Panc1 (cell line): ENCODE measurements at places on chromosomes 3 and 15.

DNA sequence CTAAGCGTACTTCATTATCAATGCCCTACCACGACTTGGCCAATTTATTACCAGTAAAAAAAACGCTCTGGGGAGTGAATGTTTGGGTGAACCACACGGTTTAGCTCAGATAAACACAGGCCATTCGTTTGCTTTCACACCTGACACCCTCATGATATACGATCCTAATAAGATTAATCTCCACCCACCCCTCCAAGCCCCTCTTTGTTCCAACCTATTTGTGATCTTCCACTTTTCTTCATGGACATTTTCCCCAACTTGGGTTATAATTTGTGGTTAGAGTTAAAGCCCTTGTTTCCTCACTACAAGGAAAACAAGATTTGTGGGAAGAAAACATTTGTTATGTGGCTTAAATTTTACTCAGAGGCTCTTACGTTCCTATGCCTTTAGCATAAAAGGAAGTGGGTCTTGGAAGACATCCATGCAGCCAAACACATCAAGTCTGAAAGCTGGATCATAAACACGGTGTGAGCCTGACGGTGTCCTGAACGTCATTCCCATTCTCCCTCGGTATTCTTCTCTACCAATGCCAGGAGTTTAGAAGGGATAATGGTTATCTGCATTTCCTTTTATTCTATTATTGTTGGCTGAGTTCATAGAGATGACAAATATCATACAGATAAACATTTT, 518.9 kb downstream of the NR2F2 start:
- DNase-seq = no peak

GRCh38 chr3:78633626-78634025, 1134.2 kb downstream of the ROBO1 start:
- DNase-seq = no peak

DNA sequence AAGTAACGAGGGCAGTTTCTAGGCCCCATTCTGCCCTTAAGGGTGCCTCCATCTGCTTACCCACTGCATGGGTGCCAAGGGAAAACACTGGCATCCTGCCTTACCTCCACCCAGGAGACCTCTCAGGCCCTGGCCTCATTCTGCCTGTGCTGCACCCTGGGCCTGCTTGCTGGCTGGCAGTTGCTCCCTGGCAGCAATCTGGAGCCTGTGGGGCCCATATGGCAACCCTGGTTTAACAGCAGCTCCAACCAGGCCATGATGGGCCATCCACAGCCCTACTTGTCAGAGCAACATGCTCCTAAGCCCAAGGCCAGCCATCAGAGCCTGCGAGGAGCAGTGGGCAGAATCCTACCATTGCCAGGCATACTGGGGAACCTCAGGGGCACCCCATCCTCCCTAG, 3.7 kb downstream of the C3orf18 start:
- no peak for DNase-seq

DNA sequence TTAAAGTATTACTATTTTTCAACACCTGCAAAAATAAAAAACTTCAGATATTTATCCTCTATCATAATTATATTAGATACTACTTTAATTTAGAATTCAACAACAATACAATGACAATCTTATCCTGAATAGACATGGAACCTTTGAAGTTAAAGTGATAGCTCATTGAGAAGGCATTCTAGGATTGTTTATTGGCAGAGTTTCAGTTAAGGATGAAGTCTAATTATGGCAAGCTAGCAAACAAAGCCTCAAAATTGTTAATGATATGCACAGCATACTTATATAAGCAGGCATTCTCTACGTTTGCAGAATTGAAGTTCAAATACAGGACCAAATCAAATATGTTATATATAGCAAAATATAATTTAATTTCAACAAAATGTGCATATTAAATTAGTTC, 91.2 kb upstream of the ABI3BP start:
- no peak for DNase-seq

DNA sequence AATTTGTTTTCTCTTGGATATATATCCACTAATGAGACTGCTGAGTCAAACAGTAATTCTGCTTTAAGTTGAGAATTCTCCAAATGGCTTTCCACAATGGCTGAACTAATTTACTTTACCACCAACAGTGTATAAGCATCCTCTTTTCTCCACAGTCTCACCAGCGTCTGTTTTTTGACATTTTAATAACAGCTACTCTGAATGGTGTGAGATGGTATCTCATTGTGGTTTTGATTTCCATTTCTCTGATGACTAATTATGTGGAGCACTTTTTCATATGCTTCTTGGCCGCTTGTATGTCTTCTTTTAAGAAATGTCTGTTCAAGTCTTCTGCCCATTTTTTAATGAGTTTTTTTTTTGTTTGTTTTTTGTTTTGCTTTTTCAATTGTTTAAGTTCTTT, 206.2 kb downstream of the CTNNB1 start:
- no peak for DNase-seq
